ENCODE measurements at places on chromosomes 2 and 18.

DNA sequence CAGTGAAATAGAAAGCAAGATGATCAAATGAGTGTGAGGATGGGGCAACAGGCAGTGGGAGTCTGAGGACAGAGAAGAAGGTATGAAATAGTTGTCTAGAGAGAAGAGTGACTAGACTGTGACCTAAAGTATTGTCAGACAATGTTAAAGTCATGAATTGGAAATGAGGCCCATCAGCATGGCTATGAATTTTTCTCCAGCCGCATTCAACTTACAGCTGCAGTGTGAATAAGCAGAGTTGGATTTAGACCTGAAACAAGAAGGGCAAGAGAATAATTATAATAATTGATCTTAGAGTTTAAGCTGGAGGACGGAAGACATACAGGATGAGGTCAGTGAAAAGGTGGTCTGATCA lies 4.2 kb upstream of the TSPYL6 start:
- no peak for DNase-seq

DNA sequence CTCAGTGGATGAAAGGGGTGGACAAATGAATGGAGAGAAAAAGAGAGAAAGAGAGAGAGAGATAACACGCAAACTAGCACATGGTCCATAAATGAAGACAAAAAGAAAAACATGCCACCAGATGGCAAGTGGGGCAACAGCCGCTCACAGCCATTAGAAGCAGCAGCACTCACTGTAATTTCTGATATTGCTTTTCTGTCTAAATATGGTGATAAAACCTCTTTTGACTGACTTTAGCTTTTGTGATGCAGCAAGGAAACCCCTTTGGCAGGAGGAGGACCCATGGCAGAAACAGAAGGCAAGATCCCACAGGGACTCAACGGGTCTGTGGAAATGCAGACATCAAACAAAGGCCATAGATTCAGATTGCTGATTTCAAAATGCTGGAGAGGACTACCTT lies 88.0 kb upstream of the CDH20 start:
- no peak for DNase-seq

- DNase-seq, result no peak
These were observed 2.3 kb downstream of the KIF1A start for GRCh38 chr2:240817496-240818292.

DNA sequence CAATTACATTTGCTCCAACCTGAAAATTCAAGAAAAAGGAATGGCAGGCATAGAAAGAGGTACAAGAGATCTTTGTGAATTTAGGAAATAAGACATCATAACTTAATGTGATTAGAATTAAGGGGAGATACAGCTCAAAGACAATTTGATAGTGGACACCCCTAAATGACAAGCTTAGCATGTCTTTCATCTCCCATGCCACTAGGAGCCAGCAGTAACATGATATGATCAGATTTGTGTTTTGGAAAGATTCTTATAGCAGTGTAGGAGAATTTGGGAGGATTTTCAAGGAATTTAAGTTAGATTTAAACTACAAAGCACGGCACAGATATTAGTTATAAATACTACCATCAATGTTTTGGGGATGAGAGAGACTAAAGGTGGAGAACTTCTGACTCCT lies 340.8 kb downstream of the RDH14 start:
- DNase-seq, result no peak

DNA sequence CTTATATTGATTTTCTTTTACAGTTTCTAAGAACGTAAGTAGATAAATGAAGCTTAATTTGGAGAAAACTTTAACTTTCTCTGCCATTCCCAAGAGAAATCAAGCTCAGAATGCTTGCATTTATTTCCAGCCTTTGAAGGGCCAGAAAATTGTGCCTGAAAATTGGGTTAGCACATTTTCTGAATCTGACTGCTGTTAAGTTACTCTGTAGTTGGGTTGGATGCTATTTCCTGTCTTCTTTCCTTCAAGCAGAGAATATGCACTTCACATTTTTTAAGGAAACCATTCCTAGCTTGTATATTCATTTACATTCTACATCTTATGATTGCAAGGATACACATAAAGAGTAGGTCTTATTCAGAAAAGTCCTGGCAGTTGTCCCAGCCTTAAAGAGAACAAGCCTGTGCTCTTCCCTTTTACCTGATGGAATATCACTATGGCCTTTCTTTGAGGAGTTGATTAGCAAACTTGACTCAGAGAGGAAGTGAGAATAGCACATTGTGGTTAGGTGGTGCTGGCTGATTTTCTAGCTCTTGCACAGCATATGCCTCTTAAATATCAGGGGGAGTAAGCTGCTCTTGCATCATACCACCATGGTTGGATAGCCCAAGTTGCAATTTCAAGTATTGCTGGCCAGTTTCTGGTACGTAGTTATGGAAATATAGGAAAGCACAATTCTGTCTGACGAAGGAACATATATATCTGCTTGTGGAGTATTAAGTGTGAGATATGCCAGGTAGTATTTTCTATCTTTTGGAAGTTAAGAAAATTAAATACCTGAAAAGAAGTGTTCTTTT lies 133.7 kb downstream of the COMMD1 start:
- DNase-seq, result no peak

DNA sequence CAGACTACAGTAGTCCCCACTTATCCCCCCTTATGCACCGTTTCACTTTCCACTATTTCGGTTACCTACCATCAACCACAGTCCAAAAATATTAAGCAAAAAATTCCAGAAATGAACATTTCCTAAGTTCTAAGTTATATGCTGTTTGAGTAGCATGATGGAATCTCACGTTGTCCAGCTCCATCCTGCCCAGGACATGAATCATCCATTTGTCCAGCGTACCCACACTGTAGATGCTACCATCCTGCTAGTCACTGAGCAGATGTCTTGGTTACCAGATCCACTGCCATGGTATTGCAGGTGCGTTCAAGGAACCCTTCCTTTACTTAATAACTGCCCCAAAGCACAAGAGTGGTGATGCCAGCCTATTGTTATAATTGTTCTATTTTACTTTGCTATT lies 87.9 kb downstream of the ACVR1 start:
- DNase-seq, result no peak

- DNase-seq, result no peak
These were observed 250.9 kb downstream of the DSEL start for GRCh38 chr18:67265464-67266245.

DNA sequence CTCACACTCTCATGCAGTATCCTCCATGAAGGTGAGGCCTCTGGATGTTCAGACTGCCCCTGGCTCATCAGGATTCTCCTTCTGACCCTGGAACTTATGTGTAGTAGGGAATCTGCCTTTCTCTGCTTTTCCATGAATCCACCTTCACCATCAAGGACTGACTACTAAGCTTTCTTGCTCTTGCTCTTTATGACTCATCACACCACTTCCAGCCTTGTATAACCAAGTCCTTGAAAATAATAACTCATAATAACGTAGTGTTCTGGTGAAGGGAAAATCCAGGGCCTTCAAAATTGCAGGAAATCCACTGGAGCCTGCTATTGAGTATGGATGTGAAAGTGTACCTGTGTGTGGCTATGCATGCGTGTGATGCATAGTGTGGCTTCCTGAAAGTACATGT lies 11.3 kb upstream of the KCNS3 start:
- DNase-seq, result no peak

DNA sequence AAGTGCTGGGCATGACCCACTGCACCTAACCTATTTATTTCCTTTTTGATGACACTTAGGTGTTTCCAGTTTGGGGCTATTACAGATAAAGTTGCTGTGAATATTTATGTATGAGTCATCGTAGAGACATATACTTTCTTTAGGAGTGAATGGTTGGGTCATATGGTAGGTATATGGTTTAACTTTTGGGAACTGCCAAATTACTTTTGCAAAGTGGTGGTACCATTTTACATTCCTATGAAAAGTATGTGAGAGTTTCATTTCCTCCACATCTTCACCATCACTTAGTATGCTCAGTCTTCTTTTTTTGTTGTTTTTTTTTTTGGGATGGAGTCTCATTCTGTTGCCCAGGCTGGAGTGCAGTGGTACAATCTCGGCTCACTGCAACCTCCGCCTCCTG lies 56.1 kb downstream of the HNRNPLL start:
- no peak for DNase-seq

DNA sequence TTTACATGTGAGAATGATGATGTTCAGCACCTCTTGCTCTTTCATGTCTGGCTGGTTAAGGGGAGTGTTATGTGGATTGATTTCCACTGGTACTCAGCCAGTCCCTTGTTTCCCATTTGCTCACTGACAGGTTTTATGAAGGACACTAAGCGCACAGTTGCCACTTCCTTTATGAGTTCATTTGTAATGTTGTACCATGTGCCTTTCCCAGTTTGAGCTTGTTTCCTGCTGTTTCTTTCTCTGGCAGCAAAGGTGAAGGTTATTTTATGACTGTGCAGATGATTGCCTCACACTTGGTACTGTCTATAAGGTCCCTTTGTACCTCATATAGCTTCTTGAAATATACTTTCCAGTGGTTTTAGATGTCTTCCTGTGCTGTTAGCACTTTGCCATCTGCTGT lies 1700.5 kb upstream of the TMEFF2 start:
- DNase-seq, result no peak

- no peak for DNase-seq
These were observed 11.3 kb upstream of the KCNF1 start for GRCh38 chr2:10900216-10901109.

- no peak for DNase-seq
These were observed 65.3 kb downstream of the OLA1 start for GRCh38 chr2:174183076-174183475.

- DNase-seq, result no peak
These were observed 534.9 kb downstream of the SLC4A3 start for GRCh38 chr2:220162320-220162719.

GRCh38 chr2:208638059-208638458 lies 231.5 kb downstream of the PTH2R start:
- no peak for DNase-seq

DNA sequence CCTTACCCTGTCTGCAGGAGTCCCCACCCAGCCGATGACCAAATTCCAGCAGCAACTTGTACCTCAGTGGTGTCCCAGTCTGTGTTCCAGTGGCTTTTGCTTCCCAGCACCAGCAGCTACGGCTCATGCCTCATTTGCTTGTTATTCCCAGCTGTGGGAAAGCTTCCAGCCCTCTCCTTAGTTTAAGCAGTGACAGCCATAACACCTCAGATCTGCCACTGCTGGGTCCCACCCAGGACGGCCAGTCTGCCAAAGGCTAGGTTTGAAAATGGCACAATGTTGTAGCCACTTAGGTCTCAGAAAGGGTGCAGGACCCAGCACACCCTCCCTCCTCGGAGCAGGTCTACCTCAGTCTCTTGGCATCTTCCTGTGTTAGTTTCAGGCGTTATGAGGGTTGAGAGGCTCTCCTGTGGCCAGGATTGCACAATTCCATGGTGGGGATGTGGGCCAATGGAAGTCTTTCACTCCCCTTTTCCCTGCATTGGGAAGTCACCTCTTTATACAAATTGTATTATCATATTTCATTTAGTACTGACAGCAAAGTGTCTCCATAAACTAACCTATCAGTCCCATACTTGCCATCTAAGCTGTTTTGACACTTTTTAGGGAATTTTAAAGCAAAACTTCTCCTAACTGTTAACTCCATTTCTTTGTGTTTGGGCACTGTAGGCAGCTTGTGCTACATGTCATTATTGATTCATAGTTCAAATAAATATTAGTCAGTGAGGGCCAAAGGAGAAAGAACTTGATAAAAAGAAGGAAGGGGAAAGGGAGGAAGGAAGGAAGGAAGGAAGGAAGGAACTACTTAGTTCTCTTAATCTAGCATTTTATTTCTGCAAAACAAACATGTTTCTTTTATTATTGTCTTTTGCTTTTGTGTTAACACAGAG lies 62.9 kb upstream of the FAM110C start:
- no peak for DNase-seq

- no peak for DNase-seq
These were observed at the start of gene ANTXR1 for GRCh38 chr2:69013142-69013839. TSS of gene ANTXR1 (plus strand) at chr2:69013179. CDS start at chr2:69013500, 321 bp downstream.

DNA sequence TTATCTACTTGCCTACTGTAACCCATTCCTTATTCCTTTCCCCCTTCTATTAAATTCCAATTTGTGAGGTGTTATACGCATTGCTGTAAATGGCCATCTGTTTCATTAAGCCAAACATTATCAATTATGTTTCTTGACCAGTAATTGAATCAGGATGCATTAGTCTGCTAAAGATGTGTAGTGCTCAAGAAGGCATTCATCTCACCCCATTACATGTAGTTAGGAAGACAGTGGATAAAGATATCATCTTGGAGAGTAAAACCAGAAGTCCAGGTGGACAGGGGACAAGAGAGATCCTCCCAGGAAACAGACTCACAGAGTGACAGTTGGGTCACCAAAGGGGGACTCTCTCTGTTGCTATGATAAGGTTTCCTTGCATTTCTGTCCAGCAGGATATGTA lies 73.3 kb upstream of the FAM98A start:
- DNase-seq, result no peak

GRCh38 chr2:9178904-9179571 lies 27.6 kb upstream of the ASAP2 start:
- no peak for DNase-seq

- no peak for DNase-seq
These were observed 61.1 kb upstream of the NRXN1 start for GRCh38 chr2:51093016-51093415.

- DNase-seq, result no peak
These were observed 61.3 kb downstream of the NUP35 start for GRCh38 chr2:183185534-183185933.

GRCh38 chr2:51350100-51350499 lies 318.2 kb upstream of the NRXN1 start:
- no peak for DNase-seq

- DNase-seq, result no peak
These were observed 343 bp upstream of the CD302 start for GRCh38 chr2:159798376-159798725.

GRCh38 chr2:71556692-71557250 lies 103.4 kb downstream of the DYSF start:
- DNase-seq, result no peak

- DNase-seq, result no peak
These were observed 528.9 kb downstream of the RIT2 start for GRCh38 chr18:42586601-42587000.

- no peak for DNase-seq
These were observed 8.2 kb upstream of the SMAD7 start for GRCh38 chr18:48958951-48959350.

DNA sequence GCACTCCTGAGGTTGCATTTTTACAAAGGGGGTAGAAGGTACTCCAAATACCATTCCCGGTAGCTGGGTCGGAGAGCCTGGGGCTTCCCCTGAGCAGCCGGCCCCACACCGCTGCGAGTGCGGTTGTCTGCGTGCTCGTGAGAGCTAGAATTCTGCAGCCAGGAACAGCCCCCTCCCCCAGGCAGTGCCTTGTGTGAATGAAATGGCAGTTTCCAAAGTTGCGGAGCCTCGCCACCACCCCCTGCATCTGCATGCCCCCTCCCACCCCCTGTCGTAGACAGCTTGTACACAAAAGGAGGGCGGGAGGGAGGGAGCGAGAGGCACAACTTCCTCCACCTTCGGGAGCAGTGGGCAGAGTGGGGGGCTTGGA lies 1.1 kb downstream of the MYCN start:
- no peak for DNase-seq

- no peak for DNase-seq
These were observed 316.8 kb downstream of the RIT2 start for GRCh38 chr18:42798606-42799170.

- no peak for DNase-seq
These were observed 95.9 kb downstream of the EPB41L5 start for GRCh38 chr2:120108749-120109148.

All from activated naive CD4-positive, alpha-beta T cell (primary cell).